ENCODE measurements at places on chromosomes 6 and 20.

- no peak for DNase-seq
These were observed 488.4 kb downstream of the PREX1 start for GRCh38 chr20:48339190-48339985.

DNA sequence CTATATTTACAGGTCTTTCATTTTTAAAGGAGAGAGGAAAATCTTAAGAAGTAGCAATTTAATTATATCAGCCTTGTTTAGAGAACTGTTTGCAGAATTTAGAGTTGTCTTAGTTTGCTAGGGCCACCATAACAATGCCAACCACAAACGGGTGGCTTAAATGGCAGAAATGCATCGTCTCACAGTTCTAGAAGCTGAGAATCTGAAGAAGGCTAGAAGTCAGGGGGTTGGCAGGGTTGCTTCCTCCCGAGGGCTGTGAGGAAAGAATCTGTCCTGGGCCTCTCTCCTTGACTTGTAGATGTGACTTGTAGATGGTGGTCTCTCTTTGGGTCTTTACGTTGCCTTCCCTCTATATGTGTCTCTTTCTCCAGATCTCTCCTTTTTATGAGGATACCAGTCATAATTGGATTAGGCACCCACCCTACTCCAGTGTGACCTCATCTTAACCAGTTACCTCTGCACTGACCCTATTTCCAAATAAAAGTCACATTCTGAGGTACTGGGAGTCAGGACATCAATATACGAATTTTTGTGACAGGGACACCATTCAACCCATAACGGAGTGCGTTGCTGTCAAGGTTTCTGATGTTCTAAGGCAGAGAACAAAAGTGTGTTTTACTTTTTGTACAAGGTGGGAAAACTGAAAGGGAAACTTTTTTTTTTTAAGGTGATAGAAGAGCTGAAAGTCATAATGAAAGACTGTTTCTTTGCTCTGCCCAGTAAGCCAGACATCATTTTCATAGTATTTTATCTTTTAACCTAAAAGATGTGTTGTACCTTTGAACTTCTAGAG, 84.4 kb downstream of the SAMD3 start:
- DNase-seq, result no peak

GRCh38 chr20:50020288-50020687, 37.5 kb downstream of the SNAI1 start:
- no peak for DNase-seq

DNA sequence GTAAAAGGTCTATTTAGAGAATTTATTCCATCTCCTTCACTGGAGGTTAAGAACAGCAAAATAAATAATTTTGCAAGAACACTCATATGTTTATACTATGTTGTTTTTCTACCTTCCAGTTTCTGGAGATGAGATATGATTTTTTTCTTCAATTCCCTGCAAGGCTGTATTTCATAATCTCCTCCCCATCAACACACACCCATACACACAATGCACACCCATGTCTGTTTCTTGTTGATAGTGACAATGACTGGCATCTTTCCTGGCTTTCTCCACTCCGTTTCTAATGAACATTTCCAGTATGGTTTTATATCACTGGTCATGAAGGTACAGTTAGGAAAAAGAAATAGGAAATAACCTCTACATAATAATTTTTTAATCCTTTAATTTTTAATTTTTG, 202.1 kb downstream of the ARHGAP18 start:
- no peak for DNase-seq

GRCh38 chr6:170231293-170232185, 59.3 kb downstream of the DLL1 start:
- no peak for DNase-seq

DNA sequence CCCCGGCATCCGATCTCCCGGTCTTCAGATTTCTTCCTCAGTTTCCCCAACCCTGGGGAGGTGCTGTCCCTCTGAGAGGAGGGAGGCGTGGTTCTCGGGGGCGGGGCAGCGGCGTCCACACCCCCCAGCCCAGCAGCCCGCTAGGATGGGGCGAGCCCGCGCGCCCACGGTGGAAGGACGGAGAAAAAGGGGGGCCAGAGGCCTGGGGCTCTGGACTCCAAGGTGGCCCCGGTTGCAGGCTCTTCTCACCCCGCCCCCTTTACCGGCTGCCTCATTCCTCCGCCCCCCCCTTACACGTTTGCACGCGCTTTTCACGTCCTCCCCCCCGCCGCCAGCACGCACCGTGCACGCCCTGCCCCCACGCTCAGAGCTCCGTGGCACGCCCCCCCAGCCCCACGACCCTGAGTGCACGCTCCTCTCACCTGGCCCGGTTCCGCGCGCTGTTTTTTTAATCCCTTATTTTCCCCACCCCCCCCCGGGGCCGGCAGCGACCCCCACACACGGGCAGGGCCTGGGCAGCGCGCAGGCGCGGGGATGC, 402 bp downstream of the ZBTB12 start:
- DNase-seq, result peak; percentile 71

DNA sequence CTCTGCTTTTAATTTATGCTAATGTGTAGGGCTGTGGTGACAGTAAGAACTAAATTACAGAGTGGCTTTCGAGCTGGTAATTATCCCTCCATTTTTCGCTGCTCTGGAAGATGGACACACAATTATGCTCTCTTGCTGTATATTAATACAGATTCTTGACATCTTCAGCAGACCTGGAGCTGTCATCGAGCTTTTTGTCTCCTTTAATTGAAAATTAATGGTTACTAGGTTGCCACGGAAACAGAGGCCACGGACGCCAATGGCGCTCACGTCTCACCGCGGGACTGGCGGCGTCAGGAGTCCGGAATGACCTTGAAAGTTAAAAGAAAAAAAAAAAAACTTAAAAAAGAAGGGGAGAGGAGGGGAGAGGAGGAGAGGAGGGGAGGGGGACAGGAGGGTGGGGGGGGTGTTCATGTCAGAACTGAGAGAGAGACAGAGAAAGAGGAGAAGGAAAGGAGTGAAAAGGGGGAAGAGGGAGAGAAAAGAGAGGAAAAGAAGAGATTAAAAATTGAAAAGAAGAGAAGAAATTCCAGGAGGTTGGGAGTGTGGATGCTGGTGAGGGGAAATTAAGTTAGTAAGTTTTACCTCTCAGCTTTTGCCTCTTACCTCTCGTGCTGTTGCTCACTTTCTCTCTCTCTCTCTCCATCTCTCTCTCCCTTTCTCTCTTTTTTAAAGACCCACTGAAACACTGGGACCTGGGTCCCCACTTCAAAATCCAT, 22.1 kb upstream of the FOXP4 start:
- DNase-seq, result no peak

GRCh38 chr6:33314515-33314942, 651 bp upstream of the TAPBP start:
- peak; percentile 71 for DNase-seq

DNA sequence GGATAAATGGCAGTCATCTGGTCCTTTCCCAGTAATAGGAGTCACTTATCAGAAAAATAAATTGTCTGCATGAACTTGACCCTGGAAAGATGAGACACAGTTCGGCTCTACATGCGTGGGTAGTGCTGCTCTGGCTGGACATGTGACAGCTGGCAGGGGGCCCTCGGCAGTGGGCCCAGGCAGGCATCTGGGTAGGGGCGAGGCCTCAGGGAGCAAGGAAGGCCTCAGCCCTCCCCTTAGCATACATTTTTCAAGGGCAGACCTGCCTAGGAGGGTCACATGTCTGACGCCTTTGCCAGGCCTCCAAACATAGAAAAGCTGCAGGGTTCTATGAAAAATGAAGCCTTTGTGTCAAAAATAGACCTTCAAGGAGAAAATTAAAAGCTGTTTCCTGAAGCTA, 12.8 kb upstream of the ILRUN start:
- no peak for DNase-seq

GRCh38 chr6:160141001-160141726, 19.5 kb downstream of the SLC22A1 start:
- DNase-seq, result no peak

DNA sequence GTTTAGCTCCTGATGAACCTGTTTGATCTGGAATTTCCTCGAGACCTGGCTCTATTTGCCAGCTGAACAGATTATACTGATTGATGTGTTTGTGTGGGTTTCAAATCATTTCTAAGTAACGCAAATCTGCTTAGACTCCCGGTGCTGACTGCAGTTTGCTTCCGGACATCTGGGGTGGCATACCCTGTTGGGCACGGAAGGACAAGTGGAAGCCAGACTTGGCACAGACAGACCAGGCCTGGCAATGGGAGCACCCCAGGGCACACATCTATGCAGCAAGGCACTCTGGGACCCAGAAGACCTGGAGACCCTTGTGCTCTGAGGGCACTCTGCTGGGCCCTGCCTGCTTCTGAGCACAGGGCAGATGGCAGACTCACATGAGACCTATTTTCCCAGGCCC, 433.7 kb upstream of the CHD6 start:
- no peak for DNase-seq

GRCh38 chr20:23036371-23036770, 1.3 kb downstream of the SSTR4 start:
- no peak for DNase-seq

- no peak for DNase-seq
These were observed 146.5 kb downstream of the CDKAL1 start for GRCh38 chr6:20680697-20681165.

- no peak for DNase-seq
These were observed 561.0 kb downstream of the PTPRT start for GRCh38 chr20:42628683-42629082.

DNA sequence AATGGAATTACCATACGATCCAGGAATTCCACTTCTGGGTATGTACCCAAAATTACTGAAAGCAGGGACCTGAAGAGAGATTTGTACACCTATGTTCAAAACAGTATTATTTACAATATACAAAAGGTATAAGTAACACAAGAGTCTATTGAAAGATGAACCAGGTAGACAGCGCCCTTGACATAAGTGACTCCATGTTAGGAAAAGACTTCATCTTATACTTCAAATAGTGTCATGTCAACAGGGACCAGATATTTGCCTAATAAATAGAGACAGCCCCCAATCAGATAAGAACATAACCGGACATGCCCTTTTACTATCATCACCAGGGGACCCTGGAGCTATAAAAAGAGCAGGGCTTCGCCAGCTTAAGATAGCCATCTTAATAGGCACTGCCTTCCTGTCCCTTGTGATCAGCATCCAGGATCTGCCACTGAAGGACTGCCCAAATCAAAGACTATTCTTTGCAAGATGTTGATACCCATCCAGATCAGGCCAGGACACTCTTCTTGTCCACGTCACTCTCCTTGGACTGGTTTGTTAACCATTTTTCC, 309.0 kb upstream of the SULF2 start:
- no peak for DNase-seq

DNA sequence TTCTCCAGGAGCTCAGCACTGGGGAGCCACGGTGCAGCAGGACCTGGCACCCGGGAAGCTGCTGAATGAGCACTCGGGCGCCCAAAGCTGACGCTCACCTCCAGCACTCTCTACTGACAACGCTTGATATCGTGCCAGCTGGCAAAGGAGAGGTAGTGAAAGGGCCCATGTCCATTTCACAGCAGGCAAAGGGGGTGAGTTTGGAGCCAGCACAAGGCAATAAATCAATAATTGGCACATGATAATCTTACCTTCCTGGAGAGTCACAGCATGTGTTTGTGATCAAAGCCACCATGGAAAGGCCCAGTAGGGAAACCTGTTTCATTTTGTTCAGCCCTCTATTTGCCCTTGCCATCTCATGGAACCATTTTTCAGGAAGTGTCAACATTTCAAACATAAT, 23.3 kb upstream of the SMIM26 start:
- DNase-seq, result no peak

DNA sequence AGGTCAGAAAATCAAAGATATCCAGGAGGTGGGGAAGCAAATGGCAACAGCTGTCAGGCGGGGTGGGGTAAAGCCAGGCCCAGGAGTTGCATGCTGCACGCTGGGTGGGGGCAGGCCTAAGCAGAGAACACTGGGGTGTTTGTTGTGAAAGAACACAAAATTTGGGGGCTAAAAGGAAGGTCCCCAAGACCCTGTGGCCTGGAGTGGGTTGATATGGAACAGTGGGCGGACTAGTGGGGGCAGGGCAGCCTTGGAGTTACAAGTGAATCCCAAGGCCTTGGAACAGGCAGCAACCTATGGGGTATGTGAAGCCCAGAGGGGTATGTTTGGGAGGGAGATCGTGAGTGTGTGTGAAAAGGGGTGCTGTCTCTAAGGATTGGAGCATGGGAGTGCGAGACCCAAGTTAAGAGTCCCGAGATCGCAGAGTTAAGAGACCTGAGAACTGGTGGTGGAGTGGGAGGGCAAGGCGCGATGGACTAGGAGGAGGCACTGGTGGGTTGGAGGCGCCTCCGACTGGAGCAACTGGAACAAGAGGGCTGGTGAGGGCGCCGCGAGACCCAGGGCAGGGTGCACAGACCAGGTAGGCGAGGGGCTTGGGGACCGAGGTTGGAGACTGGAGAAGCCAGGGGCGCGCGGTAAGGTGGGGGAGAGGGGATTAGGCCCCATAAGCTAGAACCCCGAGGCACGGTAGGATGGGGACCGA, 658 bp downstream of the CUL7 start:
- DNase-seq, result peak; percentile 14

GRCh38 chr6:33895296-33895695, 91.5 kb upstream of the MLN start:
- DNase-seq, result peak; percentile 20

GRCh38 chr20:37490663-37491350, 30.2 kb upstream of the NNAT start:
- DNase-seq, result no peak

DNA sequence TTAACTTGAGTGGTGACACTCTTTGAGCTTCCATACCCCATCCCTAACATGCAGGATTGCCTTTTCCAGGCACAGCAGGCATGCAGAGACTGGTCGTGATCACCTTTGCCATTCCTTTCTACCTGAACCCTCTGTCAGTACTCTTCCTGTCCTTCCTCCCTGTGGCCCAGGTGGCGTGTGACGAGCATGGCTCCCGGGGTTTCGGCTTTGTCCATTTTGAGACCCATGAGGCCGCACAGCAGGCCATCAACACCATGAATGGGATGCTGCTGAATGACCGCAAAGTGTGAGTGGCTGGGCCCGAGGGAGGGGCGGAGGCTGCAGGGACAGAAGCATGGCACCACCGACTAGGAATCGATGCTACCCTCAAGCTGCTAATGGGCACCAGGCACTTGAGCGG, 6.7 kb downstream of the PABPC1L start:
- DNase-seq, result no peak

- DNase-seq, result peak; percentile 56
These were observed 47.0 kb downstream of the WDR27 start for GRCh38 chr6:169654598-169655391.

- no peak for DNase-seq
These were observed 32.3 kb upstream of the LAMA4 start for GRCh38 chr6:112286500-112287144.

GRCh38 chr20:58842276-58842675, 8.4 kb downstream of the GNAS-AS1 start:
- no peak for DNase-seq

- no peak for DNase-seq
These were observed 183.5 kb upstream of the CST7 start for GRCh38 chr20:24765316-24766142.

- no peak for DNase-seq
These were observed 3.9 kb upstream of the BPIFA2 start for GRCh38 chr20:33163856-33164762.

GRCh38 chr6:63814459-63814858, 178.9 kb downstream of the PHF3 start:
- DNase-seq, result no peak

DNA sequence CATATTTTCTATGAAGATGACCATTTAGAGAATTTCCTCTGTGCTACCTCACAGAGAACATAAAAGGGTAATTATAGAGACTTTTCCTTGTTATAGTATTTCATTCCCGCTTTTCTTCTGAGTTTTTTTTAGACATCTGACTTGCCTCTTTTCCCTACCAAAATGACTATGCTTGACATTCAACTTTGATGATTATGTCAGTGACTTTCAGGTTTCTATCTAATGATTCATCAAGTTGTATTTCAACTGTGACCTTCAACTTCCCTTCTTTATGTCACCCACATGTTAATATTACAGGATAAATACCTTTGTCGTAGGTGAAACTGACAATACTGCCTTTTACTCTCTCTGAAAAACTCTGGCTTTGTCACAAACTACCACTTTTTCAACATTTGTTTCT, 95.3 kb downstream of the MLIP start:
- no peak for DNase-seq

Measured in stimulated activated naive CD8-positive, alpha-beta T cell treated with anti-CD3 and anti-CD28 coated beads, Interleukin-15, Interleukin-2, amounts not matched to agents 100 U/mL and 50 U/mL, for 24 hours (primary cell).